ENCODE measurements at places on chromosomes 6 and 20. TPM values are rescaled to one million over a fixed set of nuclear protein-coding genes. Genes with fewer than 3 reads are reported as not detected.

IL17F gene
- not detected for total RNA-seq

OR2H2 gene
- total RNA-seq = not detected

HBS1L gene
- total RNA-seq = 35.0 TPM

PLAGL2 gene
- 14.7 TPM for total RNA-seq

TREML2 gene
- not detected for total RNA-seq

TGM3 gene
- total RNA-seq = not detected

C20orf144 gene
- total RNA-seq = not detected

GMDS gene
- 8.9 TPM for total RNA-seq

DTD1 gene
- 80.2 TPM for total RNA-seq

FLRT3 gene
- 2.2 TPM for total RNA-seq

LGSN gene
- 2.7 TPM for total RNA-seq

FAM83B gene
- total RNA-seq = not detected

CST1 gene
- total RNA-seq = 0.84 TPM

ADGRB3 gene
- not detected for total RNA-seq

PTK6 gene
- 3.1 TPM for total RNA-seq

XKR7 gene
- 0.02 TPM for total RNA-seq

PKIG gene
- 40.7 TPM for total RNA-seq

FOXO3 gene
- total RNA-seq = 11.2 TPM

RSPH3 gene
- 5.2 TPM for total RNA-seq

PGC gene
- not detected for total RNA-seq

MTRF1L gene
- total RNA-seq = 16.6 TPM

PDYN gene
- total RNA-seq = not detected

SNAP91 gene
- total RNA-seq = 0.07 TPM

HLA-DQB1 gene
- total RNA-seq = not detected

DNAJC5 gene
- 29.0 TPM for total RNA-seq

SHLD1 gene
- 6.8 TPM for total RNA-seq

SAMD5 gene
- 0.62 TPM for total RNA-seq

ZSCAN12 gene
- total RNA-seq = 1.8 TPM

CTAGE9 gene
- not detected for total RNA-seq

KCNQ2 gene
- total RNA-seq = 0.21 TPM

RTF2 gene
- 81.2 TPM for total RNA-seq
